ENCODE measurements at places on chromosomes 4 and X.

GRCh38 chrX:55488006-55488592 is 1.5 kb downstream of the USP51 start:
- DNase-seq, result no peak

GRCh38 chr4:81204571-81204970 is 10.5 kb downstream of the PRKG2 start:
- DNase-seq, result no peak

DNA sequence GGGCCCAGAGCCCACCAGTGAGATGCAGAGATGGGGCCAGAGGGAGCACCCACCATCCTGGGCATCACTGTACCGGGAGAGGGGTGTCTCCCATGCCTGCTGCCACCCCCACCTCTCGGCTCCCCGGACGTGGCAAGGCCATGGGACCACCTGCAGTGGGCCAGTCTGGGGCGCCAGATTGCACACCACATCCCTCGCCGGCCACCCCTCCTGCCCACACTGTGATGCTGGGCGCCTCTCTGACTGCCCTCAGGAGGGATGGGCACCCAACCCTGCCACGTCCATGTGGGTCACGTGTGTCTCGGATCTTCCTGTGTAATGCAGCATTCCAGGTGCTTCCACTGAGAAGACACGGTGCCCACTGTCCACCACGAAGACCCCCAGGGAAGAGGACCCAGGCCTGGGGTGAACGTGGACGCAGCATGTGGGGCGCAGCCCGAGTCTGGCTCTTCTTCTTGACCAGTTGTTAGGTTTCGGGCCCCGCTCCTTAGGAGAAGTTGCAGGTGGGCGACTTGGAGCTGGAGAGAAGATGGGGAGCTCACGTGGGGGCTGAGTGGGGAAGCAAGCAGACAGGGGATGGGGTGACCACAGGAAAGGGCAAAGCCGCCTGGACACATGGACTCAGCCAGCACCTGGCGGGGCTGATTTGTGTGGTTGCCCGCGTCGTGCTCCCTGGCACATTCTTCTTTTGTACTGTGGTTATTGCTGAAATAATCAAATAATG is 47.7 kb downstream of the ZFYVE28 start:
- DNase-seq, result no peak

- no peak for DNase-seq
These were observed 32.9 kb downstream of the RAI2 start for GRCh38 chrX:17828171-17828570.

- DNase-seq, result no peak
These were observed 13.2 kb upstream of the SH3TC1 start for GRCh38 chr4:8185930-8186329.

GRCh38 chrX:25531096-25531495 is 515.3 kb upstream of the ARX start:
- DNase-seq, result peak; percentile 16

- no peak for DNase-seq
These were observed 12.9 kb downstream of the MSX1 start for GRCh38 chr4:4872314-4872903.

- DNase-seq, result no peak
These were observed 61.7 kb downstream of the PPARGC1A start for GRCh38 chr4:23828020-23828715.

- no peak for DNase-seq
These were observed 10.9 kb upstream of the CPLX1 start for GRCh38 chr4:836750-837301.

- no peak for DNase-seq
These were observed 528.1 kb downstream of the RAB28 start for GRCh38 chr4:12956026-12956425.

GRCh38 chr4:31787701-31788100 is 1067.5 kb downstream of the PCDH7 start:
- DNase-seq, result no peak

DNA sequence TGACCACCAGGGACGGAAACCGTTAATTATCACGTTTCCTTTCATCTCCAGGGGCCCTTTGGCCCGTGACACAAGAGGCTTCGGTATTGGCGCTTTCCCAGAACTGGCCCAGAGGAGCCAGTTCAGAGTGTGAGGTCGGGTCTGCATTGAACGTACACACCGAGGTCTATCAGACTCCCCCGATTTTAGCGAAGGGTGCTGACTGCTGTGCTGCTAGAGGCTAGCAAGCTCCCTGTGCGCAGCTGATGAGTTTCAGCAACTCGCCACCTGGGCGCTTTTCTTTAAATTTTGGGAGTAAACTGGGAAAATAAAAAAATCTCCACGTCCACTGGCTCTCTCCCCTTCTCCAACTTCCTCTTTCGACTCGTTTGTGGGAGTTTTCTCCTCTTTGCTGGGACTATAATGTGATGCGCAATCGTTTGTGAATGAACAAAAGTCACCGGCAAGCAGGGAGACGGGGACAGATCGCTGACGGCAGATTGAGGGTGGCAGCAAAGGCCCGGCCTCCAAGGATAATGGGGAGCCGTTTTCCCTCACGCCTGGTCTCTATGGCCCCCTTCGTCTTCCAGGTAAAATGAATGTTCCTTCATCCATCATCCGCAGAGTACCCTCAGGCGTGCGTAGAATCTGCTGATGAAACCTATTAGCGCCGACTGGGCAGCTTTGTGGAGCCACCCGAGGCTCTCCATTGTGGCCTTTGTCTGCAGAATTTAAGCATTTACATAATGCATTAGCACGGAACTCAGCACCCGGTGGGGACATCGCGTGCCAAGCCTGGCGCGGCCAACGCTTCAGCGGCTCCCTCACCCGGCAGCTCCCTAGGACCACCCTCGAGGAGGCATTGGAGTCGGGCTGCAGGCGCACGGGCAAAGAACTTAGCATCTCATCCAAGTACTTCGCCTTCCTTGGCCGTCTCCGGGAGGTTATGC is 1.6 kb upstream of the LRAT start:
- DNase-seq, result no peak

DNA sequence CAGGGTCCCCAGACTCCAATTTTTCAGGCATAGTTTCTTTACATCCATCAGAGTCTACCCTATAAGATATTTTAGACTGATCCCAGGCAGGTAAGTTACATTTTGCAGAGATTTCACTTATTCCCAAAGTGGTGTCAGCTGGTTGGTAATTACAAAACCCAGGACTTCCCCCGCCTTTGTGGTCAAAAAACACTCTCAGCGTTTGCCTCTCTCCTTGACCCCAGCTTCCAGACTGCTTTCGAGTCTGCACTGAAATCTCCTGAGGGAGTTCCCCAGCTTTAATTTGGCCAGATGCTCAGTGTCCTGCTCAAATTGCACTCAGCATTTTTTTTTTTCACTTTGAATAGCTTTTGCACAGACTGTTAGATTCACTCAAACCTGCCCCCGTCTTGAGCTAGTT is 11.2 kb upstream of the AMOT start:
- DNase-seq, result no peak

DNA sequence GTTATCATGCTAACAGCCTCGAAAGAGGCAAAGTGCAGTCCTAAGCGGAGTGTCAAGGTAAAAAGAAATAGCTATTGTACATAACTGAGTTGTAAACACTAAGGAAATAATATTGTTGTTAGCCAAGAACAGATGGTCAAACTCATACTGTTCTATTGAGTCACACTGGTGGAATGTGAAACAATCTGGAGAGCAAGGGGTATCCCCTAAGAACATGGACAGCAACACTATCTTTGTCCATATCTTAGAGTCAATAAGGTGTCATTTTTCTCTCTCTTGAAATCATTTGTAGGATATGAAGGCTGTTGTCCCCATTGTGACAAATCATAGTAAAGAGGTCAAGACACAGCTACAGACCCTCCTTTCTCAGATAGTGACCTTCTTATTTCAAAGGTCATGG is 4.5 kb upstream of the PDGFC start:
- peak; percentile 50 for DNase-seq

DNA sequence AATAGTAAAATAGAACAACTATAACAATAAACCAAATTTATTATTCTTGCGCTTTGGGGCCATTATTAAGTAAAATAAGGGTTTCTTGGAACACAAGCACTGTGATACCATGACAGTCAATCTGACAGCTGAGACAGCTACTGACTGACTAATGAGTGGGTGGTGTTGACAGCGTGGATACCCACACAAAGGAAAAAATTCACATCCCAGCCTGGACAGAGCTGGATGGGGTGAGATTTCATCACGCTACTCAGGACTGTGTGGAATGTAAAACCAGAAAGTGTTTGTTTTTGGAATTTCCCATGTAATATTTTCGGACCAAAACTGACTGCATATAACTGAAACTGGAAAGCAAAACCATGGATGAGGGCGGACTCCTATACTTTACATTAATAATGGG is 48.8 kb downstream of the IGFBP7 start:
- peak; percentile 69 for DNase-seq

GRCh38 chrX:29012867-29013266 is 425.6 kb downstream of the IL1RAPL1 start:
- no peak for DNase-seq

DNA sequence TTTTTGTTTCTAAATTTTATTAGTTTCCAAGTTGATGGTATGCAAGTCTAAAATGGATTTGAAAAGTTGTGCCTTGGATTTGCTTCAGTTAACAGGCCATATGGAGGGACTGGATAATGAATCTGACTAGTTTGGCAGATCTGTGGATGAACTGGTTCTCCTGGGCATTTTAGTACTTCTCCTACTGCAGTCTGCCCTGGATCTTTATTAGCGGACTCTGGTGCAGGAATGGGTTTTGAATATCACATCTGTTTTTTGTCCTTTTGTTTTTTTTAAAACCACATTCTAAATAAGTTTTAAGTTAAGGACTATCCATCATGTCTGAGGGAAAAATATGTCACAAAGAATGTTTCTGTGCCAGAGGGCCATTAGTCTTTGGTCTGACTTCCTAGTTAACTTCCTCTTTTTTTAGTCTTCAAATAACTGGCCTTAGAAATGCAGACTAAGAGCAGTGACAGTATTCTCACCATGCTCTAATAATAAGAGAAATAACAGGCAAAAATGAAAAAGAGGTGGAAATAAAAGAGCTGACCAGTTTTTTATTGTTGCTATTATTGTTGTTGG is 13.9 kb upstream of the DCK start:
- no peak for DNase-seq

DNA sequence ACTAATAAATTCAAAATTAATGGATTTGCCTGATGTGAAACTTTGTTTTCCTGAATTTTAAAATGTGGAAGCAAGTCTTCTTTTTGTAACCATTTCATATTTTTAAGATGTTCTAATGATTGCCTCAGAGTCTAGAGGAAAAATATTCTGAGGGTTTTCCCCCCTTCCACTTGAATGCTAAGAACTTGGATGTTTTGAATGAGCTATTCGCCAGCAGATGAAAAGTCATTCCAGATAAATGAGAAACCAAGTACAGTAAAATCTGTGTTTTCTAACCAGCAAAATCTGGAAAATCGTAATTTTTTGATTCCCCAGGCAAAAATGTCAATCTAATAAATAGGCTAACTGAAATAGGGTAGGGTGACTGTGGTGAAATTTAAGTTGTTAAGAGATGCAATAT is 45.6 kb downstream of the SLIT2 start:
- no peak for DNase-seq

DNA sequence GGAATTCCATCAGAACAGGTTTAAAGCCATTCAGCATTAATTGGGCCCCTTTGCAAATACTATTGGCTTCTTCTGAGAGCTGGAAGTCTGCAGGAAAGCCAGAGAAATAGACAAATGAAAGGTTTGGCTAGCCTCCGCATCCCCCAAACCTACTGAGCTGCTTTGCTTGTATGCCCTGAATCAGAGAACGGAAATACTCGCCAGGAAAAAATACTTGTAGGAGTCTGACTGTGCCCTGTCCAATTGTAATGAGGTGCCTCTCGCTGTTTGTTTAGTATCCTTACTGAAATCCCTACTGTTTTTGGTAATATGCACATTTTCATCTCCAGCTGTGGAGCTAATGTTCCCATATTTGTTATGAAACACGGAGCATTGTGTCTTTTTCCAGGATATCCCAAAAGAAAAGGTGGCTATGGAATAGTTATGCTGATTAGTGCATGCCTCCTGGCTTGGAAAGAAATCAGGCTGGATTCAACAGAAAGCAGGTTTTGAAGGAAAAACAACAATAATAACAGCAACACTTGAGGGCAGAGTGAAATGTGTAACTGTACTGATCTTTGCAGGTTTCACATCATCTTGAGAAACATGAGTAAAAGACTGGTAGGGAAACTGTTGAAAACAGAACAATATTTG is 50.7 kb upstream of the NLGN4X start:
- DNase-seq, result no peak

DNA sequence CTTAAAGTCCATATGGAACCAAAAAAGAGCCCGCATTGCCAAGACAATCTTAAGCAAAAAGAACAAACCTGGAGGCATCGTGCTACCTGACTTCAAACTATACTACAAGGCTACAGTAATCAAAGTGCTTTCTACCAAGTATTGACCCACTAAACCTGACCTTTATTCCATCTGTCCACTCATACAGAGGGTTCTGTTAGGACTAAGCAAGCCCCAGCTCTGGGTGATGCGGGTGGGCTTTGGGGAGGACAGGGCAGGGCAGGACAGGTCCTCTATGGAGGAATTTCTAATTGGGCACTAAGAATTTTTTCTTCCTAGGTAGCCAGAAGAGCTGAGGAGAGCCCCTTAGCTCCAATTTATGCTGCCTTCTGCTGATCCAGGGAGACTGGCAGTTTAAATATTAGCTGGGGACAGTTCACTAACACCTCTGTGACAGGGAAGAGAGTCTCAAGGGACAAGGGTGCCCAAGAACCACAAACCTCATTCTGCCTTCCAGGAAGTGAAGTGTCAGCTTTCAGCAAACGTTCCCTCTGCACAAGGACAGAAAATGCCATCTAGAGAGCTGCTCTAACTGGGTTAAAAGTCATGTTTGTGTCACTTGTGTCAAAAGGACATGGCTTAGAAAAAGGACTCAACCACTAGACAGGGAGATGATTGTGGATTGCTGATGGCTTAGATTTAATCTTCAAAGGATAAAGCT is 143.2 kb downstream of the KIT start:
- no peak for DNase-seq

GRCh38 chr4:146191766-146192458 is 16.4 kb downstream of the LSM6 start:
- no peak for DNase-seq

GRCh38 chr4:126750723-126751122 is 882.0 kb upstream of the INTU start:
- no peak for DNase-seq

- DNase-seq, result peak; percentile 48
These were observed 50.0 kb downstream of the COX18 start for GRCh38 chr4:73019462-73020047.

DNA sequence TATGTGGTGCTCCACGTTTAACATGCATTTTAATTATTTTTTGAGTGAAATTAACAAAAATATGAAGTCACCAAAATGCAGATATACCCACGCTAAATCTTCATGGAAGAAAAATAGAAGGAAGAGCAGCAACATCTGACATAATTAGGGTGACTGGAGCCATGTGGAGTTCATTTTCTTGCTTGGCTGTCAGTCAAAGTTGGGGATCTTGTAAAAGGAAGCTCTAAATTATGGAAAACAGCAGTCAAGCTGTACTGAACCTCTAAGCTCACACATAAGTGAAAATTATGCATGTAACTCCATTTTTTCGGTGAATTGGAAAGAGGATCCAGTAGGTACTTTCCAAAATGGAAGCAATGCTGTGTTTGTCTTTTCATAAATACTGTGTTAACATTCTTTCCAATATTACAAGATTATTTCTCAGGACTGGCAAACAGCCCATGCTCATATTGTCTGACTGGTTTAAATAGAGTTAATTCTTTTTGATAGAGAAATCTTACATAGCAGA is 9.7 kb upstream of the PDGFC start:
- no peak for DNase-seq

GRCh38 chrX:44974451-44974850 is 101.5 kb downstream of the KDM6A start:
- DNase-seq, result peak; percentile 64

GRCh38 chr4:21514022-21514694 is 434.4 kb downstream of the KCNIP4 start:
- no peak for DNase-seq

Data from epithelial cell of esophagus (primary cell).